Ammon's horn (tissue), 1 donor: ENCODE measurements at places on chromosomes 7 and 10.

GRCh38 chr10:109062371-109062770, 860.9 kb downstream of the XPNPEP1 start:
- DNase-seq = no peak

DNA sequence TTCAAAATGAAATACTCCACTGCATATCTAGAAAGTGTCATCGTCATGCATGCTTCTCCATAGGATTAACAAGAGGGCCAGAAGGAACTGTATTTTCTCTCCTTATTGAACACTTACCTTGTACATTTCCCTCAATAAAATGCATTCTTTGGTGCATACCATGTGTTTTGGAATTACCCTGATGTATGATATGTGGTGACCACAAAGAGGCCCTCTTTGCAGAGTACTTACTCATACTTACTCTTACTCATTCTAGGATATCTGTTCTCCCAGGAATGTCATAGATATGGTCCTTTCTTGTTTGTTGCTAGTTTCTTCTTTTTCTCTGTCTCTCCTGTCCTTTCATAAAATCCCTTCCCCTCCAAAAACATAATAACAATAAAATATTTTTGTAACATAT, 1087.1 kb upstream of the POT1 start:
- no peak for DNase-seq

- no peak for DNase-seq
Observed at GRCh38 chr10:71496927-71497762, 100.4 kb downstream of the CDH23 start.

DNA sequence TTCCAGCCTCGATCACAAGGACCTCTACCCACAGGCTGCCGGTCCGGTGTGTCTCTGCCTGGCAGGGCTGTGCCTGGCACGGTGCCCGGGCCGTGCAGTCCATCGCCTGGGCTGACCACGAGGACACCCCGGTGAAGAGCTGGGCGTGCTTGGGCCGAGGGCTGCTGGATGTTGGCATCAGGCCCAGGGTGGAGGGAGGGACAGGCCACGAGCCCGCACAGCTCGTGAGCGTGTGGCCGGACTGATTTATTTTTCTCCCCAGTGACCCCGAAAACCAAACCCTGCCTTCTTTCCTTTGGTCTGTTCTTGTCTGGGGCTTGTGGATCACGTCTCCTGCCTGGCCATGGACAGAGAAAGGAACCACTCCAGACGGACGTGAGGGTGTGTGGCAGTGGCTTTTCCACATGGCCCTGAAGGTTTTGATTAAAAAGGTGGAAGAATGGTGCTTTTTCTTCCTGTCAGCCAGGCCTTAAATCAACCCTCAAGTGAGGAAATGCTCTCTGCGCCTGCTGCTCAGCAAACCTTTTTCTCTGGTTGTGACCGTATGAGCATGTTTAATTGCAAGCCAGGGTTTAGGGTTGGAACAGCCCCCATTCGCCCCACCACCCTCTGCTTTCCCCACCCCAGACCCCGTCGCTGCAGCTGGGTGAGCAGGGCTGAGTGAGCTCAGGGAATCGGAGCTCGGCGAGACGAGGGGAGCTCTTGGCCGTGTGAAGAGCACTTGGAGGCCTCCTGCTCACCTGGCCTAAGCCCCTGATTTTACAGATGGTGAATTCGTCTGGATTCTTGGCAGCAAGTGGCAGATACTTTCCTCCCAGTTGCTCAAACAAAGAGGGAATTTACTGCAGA, 130.1 kb downstream of the RGS10 start:
- DNase-seq = peak; percentile 79

GRCh38 chr7:77827999-77828398, 29.4 kb downstream of the PHTF2 start:
- no peak for DNase-seq
